Coronary artery (tissue), 2 donors: ENCODE measurements at places on chromosomes 13 and 19.

GRCh38 chr13:101489643-101490405 is 37.3 kb downstream of the ITGBL1 start:
- DNase-seq, result no peak

GRCh38 chr13:52644108-52644507 is 1.9 kb downstream of the HNRNPA1L2 start:
- no peak for DNase-seq

DNA sequence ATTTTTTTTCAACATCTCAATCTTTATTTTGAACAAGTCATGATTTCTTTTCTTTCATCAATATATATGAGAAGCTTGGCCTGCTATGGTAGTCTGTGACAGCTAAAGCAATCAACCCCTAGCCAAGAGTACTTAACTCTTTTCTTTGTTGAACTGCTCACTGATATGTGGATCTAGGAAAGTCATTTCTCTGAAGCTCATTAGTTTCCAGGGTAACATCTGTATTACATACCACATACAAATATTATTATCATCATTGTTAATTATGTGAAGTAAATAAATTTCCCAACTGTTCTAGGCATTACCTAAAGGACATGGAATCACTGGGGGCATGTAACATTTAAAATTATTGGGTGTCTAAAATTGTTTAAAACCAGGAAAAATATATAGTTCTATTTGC is 267.3 kb downstream of the DCT start:
- no peak for DNase-seq

DNA sequence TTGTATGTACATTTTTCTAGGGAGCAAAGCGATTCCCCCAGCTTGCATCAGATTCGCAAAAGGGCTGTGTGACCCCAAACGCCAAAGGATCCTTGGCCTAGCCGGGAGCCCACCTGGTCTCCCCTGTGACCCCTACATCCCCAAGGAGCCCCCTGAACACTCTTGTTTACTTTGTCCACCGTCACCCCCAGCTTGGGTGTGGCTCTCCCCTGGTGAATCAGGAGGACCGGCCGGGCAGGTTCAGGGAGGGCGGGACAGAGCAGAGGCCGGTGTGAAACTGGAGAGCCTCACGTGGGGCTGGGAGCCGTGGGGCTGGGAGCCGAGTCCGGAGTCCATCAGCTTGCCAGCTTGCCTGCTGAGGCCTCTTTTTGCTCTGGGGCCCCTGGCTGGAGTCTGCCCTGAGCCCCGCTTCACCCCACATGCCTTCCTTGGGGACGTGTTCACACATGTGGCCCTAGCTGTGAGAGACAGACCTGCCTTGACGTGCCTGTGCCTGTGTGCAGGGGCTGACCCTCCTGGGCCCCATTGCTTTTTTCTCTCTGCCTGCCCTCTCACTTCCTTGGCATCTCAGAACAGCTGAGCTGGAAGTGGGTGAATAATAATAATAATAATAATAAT is 2.0 kb downstream of the ITPKC start:
- DNase-seq, result peak; percentile 88

GRCh38 chr13:99315186-99315585 is 8.0 kb upstream of the GPR183 start:
- DNase-seq, result no peak

DNA sequence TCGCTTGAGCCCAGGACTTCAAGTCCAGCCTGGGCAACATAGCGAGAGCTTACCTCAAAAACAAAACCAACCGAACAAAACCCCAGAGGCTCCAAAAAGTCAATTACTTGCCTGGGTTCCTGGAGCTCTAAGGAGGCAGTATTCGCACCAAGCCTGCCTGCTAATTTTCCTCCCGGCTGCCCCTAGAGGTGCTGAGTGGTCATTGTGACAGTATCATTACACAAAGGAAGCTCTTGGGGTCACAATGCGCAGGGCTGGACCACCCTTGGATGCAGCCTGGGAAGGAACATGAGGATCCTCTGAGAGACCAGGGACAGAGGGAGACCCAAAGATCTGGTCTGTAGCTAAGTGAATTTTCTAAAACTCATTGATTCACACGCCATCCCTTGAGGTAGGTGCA is 8.5 kb upstream of the PEX11G start:
- no peak for DNase-seq

- DNase-seq, result no peak
Observed at GRCh38 chr13:99326012-99326411, 18.8 kb upstream of the GPR183 start.

- DNase-seq, result peak; percentile 31
Observed at GRCh38 chr13:113598481-113598880, 13.9 kb downstream of the TFDP1 start.

- DNase-seq, result no peak
Observed at GRCh38 chr13:82687884-82688283, 1194.4 kb downstream of the SLITRK1 start.

DNA sequence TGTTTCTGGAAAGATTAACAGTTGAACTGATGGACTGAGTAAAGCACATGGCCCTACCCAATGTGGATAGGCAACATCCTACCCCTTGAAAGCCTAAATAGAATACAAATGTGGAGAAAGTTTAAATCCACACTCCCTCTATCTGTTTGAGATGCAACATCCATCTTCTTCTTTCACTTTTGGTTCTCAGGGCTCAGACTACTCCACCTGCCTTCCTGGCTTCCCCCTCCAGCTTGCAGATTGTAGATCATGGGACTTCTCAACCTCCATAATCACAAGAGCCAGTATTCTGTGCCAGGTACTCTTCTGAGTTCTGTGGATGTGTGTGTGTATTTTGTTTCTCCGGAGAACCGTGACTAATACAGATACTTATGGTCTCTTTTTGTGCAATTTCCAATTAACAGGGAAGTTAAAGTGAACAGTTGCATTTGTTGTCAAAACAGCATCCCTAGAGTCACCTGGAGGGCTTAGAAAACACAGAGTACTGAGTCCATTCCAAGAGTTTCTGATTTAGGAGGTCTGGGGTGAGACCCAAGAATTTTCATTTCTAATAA is 590.3 kb upstream of the MIR17HG start:
- DNase-seq, result no peak

GRCh38 chr19:28020619-28021258 is 1192.2 kb downstream of the UQCRFS1 start:
- DNase-seq, result no peak

- DNase-seq, result no peak
Observed at GRCh38 chr13:40102360-40102727, 446.9 kb downstream of the COG6 start.

- DNase-seq, result peak; percentile 72
Observed at GRCh38 chr19:31347828-31348392, 1.3 kb downstream of the TSHZ3 start.

DNA sequence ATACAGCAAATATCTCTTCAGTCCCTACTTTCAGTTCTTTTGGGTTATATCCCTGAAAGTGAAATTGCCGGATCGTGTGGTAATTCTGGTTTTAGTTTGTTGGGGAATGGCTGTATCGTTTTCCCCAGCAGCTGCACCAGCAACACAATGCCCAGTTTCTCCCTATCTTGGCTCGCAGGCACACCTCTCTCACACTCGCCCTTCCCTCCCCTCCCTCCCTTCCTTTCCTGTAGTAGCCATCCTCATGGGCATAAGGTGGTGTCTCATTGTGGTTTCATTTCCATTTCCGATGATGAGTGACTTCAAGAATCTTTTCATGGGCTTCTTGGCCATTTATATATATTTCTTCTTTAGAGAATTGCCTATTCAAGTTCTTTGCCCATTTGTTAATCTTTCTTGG is 8.6 kb upstream of the GPR18 start:
- DNase-seq, result no peak

- no peak for DNase-seq
Observed at GRCh38 chr19:45514376-45515051, 7.2 kb downstream of the VASP start.

- no peak for DNase-seq
Observed at GRCh38 chr19:16756649-16757048, 37.0 kb downstream of the NWD1 start.

DNA sequence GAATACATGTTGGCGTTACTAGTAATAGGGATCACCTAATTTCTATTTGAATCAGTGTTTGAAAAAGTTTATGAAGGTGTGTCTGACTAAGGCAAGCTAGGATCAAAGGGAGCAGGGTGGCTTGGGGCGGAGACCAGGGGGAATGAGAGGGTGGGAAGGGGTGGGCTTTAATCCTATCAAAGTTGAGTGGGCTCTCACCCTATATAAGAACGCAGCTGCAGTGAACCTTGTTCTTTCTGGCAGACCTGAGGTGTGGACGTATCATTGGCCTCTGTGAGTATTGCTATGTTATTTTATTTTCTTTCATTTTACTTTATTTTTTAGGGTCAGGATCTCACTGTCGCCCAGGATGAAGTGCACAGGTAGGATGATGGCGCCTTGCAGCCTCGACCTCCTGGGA is 37.4 kb downstream of the NLRP12 start:
- no peak for DNase-seq
